ENCODE measurements at places on chromosomes 2 and 18.

GRCh38 chr2:15990151-15991101, 50.1 kb downstream of the MYCN start:
- no peak for DNase-seq

- DNase-seq = no peak
Measured at GRCh38 chr2:218607436-218608115, at the start of gene PLCD4. PLCD4 (plus strand) TSS chr2:218607899; CDS start chr2:218615740, 7,841 bp downstream.

- DNase-seq = no peak
Measured at GRCh38 chr2:105403241-105403782, 4.5 kb upstream of the FHL2 start.

- no peak for DNase-seq
Measured at GRCh38 chr2:151103551-151103950, 158.1 kb downstream of the RBM43 start.

GRCh38 chr2:226600184-226600583, 199.4 kb downstream of the IRS1 start:
- no peak for DNase-seq

DNA sequence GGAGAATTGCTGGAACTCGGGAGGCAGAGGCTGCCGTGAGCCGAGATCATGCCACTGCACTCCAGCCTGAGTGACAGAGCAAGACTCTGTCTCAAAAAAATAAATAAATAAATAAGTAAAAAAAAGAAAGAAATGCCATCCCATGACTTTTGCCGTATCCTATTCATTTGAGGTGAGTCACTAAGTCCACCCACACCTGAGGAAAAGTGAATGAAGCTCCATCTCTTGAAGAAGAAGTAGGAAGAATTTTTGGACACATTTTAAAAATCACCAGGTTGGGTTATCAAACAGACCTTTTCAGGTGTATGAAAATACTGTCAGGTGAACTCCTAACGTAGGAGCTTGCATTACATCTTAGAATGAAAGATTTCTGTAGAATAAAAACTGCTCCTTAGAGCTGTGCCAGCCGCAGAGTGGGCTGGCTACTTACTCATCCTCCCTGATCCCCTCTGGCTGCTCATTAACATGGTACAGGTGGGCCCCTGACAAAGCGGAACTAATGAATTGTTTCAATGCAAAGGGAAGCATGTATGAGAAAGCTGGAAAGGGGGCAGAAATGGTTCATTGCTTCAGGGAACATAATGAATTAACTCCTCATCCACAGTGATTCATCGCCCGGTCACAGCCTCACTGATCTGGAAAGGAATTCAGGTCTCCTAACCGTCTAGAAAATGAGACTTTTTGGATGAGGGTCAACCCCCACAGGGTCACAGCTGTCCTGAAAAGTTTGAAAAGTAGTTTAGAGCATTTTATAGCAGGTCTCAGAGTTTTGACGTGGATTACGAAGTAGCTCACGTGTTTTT, 191.4 kb downstream of the SPP2 start:
- DNase-seq = no peak

DNA sequence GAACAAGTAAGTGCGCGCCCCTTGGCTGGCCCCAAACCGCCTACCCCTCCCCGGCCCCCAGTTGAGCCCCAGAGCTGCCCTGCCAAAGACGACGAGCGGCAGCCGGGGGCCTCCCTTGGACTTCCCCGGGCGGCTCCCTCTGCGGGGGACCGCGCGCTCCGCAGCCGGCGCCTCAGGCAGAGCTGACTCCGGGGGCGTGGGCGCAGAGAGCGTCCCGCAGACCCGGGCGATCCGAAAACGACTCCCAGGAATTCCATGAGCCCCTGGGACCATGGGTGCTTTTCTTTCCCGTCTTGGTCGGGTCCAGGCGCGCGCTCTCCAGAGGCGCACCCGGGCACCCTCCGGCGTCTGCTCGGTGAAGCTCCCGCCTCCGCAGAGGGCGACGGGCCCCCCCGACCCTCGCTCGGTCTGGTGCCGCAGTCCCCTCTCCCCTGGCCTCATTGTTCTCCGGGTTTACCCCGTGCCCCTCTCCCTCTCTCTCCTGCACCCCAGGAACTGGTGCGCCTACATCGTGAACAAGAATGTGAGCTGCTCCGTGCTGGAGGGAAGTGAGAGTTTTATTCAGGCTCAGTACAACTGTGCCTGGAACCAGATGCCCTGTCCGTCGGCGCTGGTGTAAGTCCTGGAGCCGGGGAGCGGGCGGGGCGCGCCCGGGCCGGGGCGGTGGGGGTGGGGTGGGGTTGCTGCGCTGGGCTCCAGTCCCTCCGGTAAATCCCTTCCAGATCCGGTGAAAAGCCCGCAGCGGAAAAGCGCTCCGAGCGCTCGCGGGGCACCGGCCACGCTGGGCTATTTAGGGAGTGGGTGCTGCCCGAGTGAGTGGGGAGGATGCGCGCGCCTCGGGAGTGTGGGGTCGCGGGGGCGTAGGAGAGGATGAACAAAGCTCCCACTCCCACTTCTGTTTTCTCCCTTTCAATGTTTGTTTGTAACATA, 776 bp downstream of the EMILIN2 start:
- no peak for DNase-seq

DNA sequence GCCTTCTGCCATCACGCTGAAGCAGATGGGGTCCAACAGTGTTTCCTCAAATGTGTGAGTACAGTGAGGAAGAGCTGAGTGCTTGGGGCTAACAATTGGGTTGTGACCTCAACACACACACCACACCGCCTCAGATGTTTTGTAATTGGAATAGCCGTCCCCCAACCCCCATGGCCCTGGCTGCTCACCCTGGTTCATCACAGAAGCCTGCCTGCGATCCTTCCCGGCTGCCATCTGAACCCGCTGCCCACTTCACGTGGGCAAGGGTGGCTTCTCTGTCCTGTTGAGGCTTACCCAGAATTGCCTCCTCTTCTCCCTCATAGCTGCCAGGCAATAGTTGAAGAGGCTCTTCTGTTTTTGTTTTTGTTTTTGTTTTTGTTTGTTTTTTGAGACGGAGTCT, 44.1 kb downstream of the TGOLN2 start:
- no peak for DNase-seq

DNA sequence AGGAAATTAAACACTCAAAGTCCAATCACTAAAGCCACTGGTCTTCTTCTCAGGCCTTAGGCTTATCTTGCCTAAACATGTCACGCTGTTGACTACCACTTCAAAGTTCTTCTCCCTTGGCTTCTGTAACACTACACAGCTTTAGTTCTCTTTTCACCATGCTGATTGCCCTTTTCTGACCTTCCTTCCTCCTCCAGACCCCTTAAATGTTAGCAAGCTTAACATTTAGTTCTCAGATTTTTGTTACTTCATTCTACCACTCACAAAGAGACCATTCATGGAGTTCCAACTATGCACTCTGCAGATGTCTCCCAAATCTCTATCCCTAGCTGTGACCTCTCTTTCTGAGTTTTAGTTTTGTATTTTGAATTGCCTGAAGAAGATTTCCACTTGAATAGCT, 64.4 kb downstream of the TTC21B start:
- DNase-seq = no peak

DNA sequence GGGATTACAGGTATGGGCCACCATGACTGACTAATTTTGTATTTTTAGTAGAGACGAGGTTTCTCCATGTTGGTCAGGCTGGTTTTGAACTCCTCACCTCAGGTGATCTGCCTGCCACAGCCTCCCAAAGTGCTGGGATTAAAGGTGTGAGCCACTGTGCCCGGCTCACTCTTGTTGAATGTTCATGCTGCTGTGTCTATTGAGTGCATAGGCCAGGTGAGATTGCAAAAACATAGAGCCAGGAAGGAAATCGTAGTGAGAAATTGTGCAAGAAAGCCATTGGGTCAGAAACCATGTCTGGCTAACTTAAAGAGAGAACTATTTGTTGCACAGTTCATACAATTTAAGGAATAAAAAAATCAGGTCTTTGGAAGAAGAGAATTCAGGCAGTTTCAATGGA, 45.5 kb upstream of the FZD5 start:
- DNase-seq = no peak

DNA sequence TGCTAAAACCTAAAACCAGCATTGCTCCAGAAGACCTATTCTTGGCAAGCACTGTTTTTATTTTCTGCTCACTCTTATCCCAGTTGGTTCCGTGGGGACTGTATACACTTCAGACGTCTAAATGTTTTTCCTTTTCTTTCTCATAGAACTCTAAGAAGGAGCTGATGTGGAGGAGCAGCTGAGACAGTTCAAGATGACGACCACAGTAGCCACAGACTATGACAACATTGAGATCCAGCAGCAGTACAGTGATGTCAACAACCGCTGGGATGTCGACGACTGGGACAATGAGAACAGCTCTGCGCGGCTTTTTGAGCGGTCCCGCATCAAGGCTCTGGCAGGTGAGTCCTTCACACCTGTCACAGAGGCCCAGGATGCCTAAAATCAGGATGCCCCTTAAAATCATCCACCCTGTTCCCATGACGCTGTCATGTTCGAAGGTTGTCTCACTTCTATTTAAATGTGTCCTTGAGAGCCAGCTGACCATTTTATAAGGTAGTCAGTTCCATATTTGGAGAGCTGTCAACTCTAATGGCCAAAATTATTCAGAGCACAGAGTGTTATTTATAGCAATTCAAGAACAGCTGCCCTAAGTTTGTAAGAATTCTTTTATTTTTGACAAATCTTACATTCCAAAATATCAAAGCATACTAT, 70.2 kb downstream of the SPTBN1 start:
- DNase-seq = no peak

DNA sequence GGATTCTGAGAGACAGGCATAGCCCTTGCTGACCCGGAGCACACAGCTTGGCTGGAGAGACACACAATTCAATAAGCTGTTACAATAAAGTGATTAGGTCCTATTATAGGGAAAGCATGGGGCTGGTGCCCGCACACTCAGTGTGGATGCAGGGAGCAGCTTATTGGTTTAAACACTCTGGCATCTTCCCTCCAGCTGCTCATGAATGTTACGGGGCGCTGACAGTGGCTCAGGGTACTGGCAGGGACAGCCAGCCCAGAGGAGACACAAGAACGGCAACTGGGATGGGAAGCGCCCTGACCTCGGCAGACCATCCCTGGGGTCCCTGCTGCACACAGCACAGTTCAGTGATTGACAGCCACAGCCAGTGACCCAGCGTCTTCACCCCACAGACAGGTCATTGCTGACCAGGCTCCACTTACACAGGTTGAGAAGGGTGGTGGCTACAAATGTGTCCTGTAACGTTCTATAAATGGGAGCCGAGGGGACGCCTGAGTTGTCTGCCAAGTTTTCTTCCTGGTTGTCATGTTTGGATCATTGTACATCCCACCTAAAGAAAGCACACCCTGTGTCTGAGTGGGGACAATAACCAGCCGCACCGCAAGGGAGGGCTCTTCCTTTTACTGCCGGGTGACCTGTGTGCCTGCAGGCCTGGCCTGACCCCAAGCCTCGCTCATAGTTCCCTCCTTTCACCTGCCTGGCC, 60.3 kb downstream of the SH3BP4 start:
- no peak for DNase-seq

- no peak for DNase-seq
Measured at GRCh38 chr2:240339411-240340360, 95.8 kb upstream of the GPC1 start.

- DNase-seq = no peak
Measured at GRCh38 chr2:239590276-239590675, 189.5 kb upstream of the HDAC4 start.

- no peak for DNase-seq
Measured at GRCh38 chr2:115874427-115874826, 1432.0 kb downstream of the DPP10 start.

- no peak for DNase-seq
Measured at GRCh38 chr18:79629606-79630005, 50.0 kb upstream of the CTDP1 start.

GRCh38 chr18:26956863-26957262, 91.4 kb upstream of the AQP4 start:
- no peak for DNase-seq

DNA sequence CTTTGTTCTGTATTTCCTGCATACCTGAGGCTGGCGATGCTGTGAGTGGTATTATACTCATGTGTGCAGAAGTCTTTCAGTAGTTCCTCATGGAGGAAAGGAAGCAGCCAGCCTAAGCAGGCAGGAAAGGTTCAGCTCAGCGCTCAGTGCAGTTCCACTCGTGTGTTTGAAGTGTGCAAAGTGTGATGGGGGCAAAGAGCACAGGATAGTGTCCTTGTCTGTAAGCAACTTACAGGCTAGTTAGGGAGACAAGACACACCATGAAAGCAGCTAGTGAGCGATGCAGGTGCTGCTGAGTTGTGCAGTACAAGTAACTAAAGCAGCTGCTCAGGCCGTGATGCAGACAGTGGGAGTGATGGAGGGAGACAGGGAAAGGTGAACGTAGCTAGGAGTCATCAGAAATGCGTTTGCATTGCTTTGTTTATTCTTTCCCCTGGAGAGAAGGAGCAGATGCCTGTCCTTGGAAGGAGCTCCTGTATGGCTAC, 146.2 kb downstream of the LDLRAD4 start:
- no peak for DNase-seq

DNA sequence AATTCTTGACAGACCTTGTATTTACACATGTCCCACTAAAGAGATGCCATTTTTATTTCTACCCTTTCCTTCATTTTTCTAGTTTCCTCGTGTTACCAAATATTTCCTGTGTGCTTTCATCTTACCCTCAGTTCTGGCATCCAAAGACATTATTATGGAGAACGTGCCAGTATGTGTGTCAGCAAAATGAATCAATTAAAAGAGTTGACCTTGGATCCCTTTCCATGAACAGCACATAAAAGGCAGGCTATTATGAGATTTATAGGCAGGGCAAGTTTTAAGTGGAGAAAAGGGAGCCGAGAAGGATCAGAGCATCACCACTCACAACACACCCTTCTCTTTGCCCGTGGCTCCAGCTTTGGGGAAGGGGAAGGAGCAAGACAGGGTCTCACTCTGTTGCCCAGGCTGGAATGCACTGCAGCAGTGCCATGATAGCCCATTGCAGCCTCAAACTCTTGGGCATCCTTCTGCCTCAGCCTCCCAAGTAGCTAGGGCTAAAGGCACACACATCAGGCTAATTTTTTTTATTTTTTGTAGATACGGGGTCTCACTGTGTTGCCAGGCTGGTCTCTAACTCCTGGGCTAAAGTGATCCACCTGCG, 149.9 kb downstream of the GFPT1 start:
- DNase-seq = no peak

- peak; percentile 26 for DNase-seq
Measured at GRCh38 chr2:111698743-111699554, 185.0 kb downstream of the ANAPC1 start.

- no peak for DNase-seq
Measured at GRCh38 chr2:43408407-43409160, 182.2 kb upstream of the ZFP36L2 start.

DNA sequence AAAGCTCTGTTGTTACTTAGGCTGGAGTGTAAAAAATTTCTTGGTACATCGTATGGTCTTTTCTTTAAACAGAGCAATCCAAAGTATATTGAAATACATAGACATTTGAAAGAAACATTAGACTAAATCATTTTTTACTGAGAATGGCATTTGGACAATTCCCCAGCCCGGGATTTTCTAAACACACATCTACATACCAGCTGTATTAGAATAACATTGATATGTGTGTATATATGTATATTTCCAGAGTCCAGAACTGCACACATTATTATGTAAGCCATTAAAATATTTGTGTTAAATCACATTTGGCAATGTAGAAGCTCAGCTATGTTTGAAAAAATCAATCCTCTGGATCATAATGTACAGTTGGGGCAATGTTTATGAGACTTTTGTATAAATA, 1853.6 kb upstream of the LRRTM1 start:
- DNase-seq = no peak

Measured in stimulated activated CD8-positive, alpha-beta memory T cell treated with anti-CD3 and anti-CD28 coated beads, Interleukin-4, amount 100 ng/mL, for 1 hour (primary cell).